ENCODE measurements at places on chromosomes 6 and 20.

GRCh38 chr6:80382811-80383210, 276.3 kb downstream of the BCKDHB start:
- no peak for DNase-seq

DNA sequence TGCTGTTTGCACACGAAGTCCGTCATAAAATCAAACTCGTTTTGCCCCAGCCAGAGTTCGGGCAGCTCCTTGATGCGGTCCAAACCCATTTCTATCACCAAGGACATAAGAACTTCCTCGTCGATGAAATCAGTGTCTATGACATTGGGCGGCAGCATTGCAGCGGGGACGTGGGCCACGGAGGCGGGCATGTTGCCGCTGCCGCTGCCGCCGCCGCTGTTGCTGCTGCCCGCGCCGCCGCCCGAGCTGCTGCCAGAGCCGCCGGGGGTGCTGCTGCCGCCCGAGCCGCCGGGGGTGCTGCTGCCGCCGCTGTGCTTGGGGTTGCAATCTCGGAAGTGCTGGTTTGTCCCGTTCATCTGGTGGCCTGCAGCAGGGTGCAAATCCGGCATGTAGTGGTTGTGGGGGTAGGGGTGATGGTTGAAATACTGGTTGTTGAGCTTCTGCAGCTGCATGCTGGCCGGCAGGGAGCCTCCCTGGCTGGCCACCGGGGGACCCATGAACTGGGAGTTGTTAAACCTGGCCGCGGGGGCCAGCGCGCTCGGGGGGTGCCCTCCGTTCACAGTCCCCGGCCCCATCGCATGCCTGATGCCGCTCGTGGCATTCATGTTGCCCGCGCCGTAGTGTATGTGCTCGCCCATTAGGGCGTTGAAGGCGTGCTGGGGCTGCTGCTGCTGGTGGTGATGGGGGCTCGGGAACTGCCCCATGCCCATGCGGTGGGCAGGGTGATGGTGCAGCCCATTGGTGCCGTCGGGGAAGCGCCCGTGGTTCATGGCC, 1.1 kb downstream of the CITED2 start:
- no peak for DNase-seq

- DNase-seq, result no peak
Observed at GRCh38 chr20:21185849-21186248, 60.0 kb downstream of the KIZ start.

GRCh38 chr6:121932076-121932991, 467.1 kb upstream of the HSF2 start:
- DNase-seq, result no peak

DNA sequence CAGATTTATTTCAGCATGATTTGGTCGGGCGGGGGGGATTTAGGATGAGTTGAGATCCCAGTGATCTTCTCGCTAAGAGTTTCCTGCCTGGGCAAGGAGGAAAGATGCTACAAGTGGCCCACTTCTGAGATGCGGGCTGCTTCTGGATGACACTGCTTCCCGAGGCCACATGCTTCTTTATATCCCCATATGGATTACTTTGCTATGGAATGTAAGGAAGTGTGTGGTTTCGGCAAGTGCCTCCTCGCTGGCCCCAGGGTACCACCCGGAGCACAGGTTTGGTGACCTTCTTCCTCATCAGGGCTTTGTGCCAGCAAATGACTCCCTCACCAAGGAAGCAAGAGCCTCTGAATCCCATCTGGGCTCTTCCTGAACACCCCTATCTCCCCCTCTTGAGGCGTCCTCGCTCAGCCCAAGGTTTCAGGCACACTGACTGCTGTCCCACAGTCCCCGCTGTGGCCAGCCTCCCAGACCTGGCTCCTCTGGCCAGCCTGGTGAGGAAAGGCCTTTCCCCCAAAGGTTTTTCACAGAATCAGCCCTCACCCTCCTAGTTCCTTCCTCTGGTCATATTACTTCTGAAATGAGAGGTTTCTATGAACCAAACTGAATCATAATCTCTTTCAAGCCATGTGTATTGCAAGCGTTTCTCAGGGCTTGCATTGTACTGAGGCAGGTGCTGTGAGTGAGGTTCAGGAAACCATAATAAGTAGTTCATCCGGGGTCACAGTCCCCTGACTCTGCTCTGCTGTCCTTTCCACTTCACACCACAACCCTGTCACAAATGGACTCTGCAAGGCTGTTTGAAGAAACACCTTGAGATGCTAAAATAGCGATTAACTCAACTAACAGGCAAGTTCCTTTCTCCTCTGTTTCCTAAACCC, 41.7 kb upstream of the IL17A start:
- no peak for DNase-seq

GRCh38 chr6:33978412-33979150, 167.3 kb downstream of the GRM4 start:
- no peak for DNase-seq

DNA sequence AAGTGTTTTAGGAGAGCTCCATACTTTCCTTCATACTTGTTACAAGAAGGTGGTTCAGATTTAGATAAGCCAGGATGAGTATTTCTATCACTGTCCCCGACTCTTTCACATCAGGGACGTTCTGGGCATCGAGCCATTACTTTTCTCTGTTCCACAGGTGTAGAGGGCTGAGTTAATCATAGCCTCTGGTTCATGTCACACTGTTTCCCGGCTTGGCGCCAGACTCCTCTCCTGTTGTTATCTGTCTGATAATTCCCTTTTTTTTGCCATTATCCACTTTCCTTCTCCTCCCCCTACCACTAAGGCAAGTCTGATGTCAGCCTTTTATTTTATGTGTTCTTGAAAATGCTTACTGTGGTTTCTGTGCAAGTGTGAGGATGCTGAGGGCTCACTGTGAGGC, 593.4 kb downstream of the UTRN start:
- no peak for DNase-seq

DNA sequence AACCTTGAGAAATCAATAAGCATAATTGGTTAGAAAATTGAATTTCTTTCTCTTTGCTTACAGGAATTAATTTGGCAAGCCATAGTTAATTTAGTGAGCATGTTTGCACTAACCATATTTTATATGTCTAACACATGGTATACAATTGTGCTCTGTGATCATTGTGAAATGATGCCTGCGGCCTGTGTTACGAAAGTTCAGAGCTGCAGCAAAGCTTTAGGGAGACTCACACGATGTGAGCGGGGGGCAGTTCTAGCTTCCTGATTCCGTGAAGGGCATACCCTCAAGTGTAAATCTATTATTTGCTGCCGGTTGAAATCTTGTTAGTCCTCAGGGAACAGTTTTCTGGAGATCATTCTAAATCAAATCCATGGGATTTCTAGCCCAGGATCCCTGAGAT, 25.5 kb upstream of the ADTRP start:
- no peak for DNase-seq

GRCh38 chr6:733431-734219, 40.7 kb upstream of the EXOC2 start:
- no peak for DNase-seq

DNA sequence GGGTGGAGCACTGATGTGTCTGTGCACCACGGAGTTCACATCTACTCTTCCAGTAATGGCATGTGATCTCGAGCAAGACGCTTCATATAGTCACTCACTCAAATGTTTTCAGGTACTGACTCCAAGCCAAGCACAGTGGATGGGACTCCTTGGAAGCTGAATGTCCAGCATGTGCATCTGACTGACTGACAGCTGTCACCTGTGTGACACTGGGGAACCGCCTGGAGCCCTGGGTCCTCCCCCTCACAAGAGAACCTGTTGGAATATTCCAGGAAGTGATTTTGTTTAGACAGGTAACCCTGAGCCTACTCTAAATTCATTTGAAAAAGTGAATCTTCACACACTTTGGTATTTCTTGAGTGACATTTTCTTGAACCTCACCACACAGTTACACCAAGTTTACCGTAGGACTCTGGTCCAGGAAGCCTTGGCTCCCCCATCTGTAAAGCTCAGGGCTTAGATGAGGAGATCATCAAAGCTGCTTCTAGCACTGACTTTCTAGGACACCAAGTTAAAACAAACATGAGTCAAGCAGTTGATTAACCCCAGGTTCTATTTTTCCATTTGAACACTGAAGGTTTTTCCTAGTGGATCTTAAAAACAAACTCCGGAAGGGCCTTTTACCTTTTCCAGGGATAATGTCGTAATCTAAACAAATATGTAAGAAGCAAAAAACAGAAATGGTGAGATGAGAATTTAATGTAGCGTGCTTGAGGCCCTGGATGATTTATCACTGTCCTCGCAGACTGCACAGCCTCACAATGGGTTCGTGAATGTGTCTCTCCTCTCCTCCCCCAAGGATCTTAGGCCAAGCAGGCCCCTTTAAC, 50.1 kb downstream of the EDN3 start:
- DNase-seq, result no peak

DNA sequence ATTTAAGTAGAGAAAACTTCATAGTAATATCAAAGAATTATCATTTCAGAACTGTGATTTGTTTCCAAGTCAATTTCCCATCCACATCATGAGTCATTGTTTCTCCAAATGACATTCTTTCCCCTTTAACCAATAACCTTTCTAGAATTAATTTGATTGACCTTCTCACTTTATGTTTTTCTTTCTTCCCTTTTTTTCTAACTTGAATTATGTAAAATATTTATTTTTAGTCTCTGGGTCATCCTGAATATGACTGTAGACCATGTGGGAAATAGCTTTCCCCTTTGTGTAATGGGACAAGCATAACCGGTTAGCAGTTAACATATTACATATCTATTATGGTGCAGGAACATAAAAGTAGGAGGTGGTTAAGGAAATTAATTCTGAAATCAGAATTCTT, 291.1 kb downstream of the GJA1 start:
- DNase-seq, result no peak

DNA sequence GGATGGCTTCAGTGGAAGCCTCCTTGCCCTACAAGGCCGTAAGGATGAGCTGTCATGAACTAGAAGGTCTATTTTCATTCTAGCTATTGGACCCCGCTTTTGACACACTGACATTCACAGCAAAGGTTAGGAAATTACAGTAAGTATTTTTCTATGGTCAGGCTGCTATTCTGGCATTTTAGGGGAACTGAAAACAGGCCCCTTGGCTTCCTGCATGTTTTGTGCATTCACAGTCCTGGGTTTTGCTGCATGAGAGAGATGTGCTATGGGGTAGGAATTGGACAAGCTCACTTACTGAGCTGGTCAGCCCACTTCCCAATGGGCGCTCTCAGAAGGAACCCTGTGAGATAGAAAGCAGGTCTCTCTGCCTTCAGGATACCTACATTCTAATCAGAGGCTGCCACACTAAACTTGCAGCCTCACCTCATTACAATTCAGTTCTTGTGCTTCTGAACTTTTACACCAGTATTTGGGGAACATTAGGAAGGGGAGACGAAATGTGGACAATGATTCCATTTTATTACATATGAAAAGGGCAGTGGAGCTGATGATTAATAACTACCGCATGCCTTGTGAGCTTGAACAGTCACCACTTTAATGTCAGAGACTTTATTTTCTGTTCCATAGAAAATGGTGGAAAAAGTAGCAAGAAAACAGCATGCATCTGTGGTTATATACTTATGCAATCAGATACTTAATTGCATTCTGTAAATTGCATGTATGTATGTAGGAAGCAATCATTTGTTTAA, 86.6 kb upstream of the TAB2 start:
- DNase-seq, result no peak

DNA sequence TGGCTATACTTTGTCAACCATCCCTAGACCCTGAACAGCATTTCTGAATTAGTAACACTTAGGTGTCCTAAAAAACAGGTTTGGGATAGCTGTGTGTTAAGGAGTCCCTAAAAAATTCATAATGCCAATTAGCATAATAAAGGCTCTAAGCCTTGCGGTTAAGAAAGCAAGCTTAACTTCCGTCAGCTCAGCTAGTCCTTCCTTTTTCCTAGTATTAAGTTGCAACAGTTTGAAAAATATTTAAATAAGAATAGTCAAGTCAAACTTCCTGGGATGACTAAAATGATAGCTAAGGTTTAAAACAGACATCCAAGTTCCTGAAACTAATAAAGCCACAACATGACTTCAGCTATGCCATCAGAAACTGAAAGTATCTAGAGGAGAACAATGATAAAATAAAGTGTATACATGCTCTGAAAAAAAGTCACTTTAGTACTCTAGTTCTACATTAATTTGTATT, 3.5 kb downstream of the AKIRIN2 start:
- DNase-seq, result no peak

- no peak for DNase-seq
Observed at GRCh38 chr6:140062043-140063020, 687.9 kb upstream of the CITED2 start.

DNA sequence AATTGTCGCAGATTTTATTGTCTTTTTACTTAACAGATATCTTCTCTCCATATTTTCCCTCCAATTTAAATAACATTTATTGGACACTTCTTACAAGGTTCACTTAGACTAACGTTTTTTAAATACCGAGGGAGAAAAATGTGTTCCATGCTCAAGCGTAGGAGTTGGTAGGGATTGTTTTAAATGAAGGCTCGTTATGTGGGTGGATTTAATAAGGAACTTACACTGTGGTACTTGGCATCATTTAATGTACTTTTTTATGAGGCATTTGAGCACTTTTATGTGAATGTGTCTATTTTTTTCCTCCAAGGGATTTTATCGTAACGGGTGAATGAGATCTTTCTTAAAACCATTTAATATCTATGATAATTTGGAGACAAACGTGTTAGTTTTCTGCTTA, 125.0 kb upstream of the MTHFD1L start:
- no peak for DNase-seq

- no peak for DNase-seq
Observed at GRCh38 chr6:11428895-11429294, 108.7 kb upstream of the TMEM170B start.

DNA sequence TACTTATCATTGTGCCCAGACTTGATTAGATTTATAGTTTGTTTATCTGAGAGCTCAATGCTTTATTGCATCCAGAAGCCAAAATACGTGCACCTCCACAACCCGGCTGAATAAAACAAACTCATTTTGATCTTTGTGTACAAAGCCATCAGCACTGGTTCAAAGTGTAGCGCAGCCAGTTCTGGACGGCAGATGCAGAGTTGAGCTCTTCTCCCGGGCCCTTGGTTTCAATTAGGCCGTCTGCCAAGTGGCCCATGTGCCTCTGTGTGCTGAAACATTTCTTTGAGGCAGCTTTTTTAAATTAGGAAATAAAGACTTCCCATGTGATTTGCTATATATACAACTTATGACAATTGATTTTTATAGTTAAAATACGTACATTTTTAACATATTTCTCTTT, 96.2 kb upstream of the RSPO3 start:
- no peak for DNase-seq
